ENCODE measurements at places on chromosomes 5 and 9.

DNA sequence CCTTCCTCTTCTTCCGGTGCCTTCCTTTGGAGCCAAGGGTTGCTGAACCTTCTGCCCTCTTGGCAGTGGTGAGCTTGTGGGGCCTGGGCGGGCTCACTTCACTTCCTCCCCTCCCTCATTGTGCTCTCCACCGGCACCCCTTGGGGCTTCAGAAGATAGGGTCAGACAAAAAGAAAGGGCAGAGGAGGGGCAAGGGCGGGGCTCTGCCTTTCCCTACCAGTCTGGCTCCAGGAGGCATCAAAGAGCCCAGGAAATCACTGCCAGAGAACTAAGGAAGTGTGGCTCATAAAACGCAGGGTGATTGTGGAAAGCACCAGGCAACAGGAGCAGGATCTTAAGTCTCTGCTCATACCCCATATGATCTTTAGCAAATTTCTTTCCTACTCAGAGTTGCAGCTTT, 34.8 kb downstream of the ACOT12 start:
- no peak for DNase-seq

DNA sequence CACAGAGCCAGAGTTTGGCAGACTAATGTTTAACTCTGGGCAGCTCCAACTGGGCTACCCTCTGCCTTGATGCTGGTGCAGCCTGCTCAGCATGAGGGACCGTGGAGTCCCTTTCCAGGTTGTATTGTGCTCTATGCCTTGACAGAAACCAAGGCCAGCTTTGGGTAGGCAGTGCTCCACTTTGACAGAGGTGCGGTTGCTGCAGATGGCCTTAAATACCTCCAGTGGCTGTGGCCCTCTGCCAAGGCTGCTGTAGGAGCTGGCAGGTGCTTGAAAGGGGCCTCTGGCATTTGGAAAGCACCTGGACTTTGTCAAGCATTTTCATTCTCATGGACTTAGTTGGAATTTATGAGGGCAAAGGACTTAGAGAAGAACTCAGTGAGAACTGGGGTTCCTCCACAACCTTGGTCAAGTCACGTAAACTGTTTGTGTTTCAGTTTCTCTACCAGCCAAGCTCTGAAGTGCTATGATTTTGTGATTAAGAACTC, 249.7 kb upstream of the ZNF462 start:
- DNase-seq = no peak

GRCh38 chr5:41978676-41979075, 53.6 kb downstream of the FBXO4 start:
- no peak for DNase-seq

- no peak for DNase-seq
These were observed 1.3 kb downstream of the DNAI1 start for GRCh38 chr9:34459941-34460340.

DNA sequence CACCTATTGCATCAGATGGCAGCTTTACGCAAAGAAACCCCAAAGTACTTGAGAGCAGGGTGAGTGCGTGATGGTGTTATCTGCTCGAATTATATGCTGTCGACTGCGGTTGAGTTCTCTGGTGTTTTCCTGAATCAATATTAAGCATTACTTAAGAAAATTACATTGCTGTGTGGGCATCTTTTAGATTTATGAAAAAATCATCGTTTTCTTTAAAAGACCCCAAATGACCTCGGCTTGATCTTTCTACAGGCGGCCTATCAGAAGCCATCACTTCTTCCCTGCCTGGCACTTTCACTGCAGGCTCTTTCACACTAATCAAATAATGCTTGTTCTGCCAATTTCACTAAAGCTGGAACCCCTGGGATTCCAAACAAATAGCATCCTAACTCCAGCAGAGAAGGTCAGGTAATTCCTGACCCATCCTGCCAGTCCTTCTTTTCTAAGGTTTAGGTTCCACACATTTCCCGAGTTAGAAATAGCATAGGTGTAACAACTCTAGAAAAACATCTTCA, 1.7 kb downstream of the UBE2QL1 start:
- no peak for DNase-seq

- DNase-seq = peak; percentile 57
These were observed 18.2 kb upstream of the WDR38 start for GRCh38 chr9:124835026-124835557.

DNA sequence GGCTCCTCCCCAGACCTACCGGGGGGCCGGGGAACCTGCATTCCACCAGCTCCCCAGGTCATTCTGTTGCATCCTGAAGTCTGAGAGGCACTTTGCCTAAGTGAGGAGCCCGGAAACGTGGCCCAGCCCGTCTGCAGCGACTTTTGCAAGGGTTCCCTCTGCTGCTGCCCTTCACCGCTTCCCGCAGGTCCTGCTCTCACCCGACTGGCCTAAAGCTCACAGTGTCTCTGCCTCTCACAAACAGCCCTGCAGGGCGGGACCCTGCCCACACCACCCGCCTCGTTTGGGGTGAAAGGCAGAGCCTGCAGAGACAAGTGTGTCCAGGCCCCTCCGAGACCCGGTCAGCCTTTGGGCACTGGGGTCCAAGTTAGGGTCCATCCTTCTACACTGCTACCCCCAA, 9.5 kb upstream of the WDR5 start:
- DNase-seq = no peak

GRCh38 chr5:178434851-178435250, 155.3 kb downstream of the COL23A1 start:
- DNase-seq = peak; percentile 60

- no peak for DNase-seq
These were observed 34.4 kb upstream of the RNU6ATAC start for GRCh38 chr9:134198791-134199190.

DNA sequence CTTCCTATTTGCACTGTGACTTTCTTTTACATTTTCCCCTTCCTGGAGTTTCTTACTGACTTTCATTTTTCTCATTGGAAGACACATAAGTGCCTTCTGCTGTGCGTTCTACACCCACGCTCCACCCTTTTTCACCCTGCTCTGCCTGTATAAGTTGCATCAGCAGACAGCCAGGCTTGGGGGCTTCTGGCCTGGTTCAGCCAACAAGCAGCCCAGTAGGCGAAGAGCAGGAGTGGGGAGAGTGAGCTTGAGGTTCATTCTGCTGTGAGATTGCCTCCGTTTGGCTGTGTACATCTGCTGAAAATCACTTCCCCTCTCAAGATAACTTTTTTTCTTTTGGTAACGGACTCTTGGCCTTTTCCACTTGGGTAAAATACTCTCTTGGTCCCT, 38.4 kb downstream of the RASGRF2 start:
- DNase-seq = no peak

DNA sequence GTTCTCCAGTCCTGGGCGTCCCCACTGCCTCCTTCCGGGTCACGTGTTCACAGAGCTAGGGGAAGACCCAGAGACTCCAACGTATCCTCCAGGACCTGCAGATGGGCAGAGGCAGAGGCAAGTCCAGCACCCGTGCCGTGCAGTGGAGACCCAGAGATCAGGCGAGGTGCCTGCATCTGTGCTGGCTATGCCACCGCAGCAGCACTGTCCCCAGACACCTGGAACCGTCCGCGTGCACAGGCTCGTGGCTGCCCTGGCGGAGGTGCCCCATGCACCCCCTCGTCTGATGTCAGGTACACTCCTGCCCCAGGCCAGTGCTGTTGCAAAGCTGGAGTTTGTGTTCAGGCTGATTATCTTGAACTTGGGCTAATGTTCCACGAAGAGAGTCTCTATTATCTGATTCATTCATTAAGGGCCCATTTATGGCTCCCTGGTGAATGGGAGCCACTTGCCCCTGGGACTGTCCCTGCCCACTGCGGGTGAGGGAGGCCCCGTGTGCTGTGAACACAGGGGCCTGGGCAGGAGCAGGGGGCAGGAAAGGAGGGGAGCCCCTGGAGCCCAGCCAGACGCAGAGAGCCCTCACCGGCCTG, 13.7 kb downstream of the IRX4 start:
- no peak for DNase-seq

DNA sequence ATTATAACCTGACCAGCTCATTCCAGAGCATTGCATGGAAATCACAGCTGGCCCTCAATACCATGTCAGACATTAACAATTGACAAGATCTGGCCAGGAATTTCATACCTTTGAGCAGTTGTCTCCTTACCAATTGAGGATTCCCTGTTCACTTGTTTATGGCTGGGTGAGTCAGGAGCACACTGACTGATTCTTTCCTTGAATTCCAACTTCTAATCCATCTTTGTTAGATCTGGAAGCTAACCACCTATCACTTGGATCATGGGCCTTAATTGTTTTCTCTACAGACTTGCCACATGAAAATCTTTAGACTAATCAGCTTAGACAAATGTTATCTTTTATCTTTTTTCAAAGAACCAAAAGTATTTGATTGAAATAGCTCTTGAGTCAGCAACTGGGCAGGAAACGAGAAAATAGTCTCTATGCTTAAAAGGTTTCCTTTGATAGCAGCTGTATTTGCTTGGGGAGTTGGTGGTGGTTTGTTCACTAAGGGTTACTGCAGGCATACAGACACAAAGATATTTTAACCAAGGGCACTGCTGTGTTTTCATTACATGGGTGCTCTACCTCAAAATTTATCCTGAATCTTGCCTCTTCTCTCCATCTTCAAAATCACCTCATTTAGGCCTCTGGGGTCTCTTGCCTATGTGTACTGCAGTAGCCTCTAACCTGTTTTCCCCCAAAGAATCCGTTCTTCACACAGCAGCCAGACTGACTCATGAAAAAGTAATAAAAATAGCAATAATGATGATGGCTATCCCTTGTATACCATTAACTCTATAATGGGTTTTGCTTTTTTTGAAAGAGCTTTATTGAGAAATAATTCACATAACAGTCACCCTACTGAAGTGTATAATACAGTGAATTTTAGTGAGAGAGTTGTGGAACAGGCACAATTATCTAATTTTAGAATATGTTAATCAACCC, 197.0 kb upstream of the NMUR2 start:
- no peak for DNase-seq
